Fibroblast of the aortic adventitia (primary cell): ENCODE measurements at places on chromosomes 7 and 10.

GRCh38 chr7:44587843-44588711, 6.0 kb upstream of the TMED4 start:
- peak; percentile 83 for DNase-seq

GRCh38 chr7:151711906-151712809, 164.8 kb downstream of the PRKAG2 start:
- DNase-seq: no peak

GRCh38 chr10:16583382-16583781, 61.7 kb upstream of the C1QL3 start:
- DNase-seq: no peak

DNA sequence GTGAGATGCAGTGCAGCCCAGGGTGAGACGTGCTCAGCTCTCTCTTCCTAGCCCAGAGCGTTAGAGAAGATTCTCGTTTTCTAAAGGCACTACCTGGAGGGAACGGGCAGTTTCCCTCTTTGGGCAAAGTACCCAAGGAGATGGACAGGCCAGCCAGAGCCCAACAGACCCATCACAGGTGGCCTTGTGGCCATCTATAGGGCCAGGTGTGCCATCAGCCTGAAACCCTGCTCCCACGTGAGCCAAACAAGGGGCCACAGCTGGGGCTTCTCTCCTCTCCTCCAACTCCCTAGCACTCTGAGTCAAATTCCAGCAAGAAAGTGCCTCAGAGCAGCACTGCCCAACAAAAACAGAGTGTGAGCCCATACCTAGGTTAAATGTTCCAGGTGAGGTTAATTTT, 22.3 kb downstream of the CHST15 start:
- no peak for DNase-seq

- peak; percentile 79 for DNase-seq
Observed at GRCh38 chr7:32479574-32480200, 10.5 kb downstream of the LSM5 start.

DNA sequence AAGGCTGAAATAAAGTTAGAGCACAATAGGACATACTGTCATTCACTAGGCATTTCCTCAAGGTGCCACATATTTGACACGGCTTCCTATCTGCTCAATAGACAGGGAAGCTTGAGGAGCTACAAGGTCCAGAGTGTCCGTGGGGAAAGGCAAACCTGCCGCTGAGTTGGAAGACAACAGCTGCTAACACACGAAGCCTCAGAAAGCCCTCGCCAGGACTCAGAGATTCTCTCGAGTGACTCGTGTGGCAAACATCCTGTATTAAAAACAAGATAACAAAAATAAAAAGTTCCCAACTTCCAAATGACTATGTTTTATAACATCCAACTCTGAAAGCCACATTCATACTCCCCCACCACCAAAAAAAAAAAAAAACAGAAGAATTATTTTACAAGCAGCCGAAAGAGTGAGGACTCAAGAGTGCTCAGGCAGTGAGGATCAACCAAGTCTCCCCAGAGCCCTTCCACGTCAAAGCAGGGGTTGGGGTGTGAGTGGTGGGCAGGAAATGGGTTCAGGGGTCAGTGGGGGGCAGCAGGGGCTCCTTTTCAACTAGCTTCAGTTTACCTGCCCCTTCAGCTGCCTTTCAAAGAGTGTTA, 67.6 kb downstream of the STK17A start:
- peak; percentile 73 for DNase-seq

DNA sequence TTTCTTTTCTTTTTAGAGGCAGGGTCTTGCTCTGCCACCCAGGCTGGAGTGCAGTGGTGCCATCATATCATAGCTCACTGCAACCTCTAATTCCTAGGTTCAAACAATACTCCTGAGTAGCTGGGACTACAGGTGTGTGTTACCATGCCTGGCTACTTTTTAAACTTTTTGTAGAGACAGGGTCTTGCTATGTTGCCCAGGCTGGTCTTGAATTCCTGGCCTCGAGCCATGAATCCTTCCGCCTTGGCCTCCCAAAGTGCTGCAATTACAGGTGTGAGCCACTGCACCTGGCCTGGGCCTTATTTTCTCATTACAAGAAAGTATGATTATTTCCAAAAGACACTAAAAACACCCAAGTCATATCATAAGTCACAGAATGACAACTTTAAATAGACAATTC, 106.6 kb downstream of the CDK6 start:
- DNase-seq: no peak

DNA sequence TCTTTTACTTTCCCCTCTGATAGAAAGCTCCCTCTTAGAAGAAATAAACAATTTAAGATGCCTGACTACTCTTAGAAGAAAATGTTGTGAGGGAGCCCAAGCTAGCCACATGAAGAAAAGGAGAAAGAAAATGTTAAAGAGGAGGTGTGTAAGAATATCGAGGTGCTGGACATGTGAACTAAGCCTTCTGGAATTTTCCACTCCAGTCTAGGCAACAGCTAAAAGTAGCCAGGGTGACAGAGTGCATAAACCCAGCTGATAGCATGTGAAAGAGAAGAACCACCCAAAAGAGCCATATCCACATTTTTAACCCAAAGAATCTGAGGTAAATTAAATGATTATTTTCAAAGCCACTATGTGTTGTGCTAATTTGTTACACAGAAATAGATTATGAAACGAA, 1690.6 kb upstream of the LRRTM3 start:
- no peak for DNase-seq

DNA sequence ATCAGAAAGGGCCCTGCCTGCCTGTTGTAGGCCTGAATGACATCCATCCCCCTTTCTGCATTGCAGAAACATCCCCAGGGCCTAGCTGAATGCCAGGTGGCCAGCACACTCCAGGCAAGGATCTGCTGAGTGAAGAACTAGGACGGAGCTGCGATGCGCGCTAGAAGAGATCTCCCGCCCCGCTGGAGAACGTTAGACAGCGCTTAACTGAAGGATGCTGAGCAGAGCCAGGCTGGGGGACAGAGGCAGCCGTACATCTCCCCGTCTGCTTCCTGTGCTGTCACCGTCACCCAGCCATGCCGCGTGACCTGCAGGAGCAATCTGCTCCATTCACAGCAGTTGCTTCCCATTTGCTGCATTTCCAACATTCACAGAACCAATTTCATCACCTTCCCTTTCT, 73.3 kb downstream of the FAM53B start:
- DNase-seq: no peak

DNA sequence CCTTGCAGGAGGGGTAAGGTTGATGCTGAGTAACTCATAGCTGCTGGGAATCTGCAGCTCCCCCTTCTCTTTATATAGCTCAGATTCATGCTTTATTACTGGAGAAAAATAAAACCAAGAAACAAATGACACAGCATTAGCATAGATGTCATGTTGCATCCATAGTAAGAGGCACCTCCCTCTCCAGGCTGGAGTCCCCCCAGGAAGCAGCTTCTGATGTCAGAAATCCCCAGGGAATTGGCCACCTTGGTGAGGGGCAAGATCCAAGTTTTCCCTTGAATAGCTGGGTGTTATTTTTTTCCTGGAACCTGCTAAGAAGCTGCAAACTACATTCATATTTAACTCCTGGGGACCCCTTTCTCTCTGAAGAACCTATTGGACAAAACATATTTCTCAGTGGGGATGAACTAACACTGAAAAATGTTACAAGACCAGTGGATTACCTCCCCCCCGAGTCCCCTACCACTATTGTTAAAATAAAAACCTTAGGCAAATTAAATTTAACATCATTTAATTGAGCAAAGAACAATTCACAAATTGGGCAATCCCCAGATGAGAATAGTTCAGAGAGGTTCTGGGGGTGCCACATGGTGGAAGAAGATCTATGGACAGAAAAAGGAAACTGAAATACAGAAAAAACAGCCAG, 163.7 kb upstream of the NAMPT start:
- no peak for DNase-seq

DNA sequence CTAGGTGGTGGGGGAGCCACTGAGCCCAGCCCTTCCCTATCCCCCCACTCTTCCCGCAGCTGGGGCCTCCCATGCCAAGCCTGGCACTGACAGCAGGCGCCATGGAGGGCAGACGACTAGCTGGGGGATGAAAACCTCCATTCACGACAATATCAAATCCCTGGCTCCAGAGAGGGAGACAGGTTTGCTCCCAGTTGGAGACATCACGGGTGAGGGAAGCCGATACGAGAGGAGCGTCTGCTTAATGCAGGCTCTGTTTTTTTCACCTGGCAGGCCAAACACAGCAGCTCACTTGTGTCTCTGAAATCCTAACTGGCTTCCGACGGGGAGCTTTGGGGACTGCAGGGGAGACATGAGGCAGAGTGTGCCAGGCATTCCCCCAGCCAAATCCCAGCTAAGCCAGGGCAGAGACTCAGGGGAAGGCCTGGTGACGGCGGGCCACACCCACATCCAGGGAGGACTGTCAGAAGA, 307.4 kb upstream of the ZMIZ1 start:
- no peak for DNase-seq

GRCh38 chr7:133609806-133610205, 356.9 kb downstream of the EXOC4 start:
- no peak for DNase-seq

GRCh38 chr7:37430640-37431039, 18.0 kb downstream of the ELMO1 start:
- no peak for DNase-seq
